GF-D8 (cell line): ENCODE measurements at places on chromosomes 3 and 15.

GRCh38 chr3:37537914-37538691 lies 323.6 kb upstream of the CTDSPL start:
- DNase-seq, result no peak

DNA sequence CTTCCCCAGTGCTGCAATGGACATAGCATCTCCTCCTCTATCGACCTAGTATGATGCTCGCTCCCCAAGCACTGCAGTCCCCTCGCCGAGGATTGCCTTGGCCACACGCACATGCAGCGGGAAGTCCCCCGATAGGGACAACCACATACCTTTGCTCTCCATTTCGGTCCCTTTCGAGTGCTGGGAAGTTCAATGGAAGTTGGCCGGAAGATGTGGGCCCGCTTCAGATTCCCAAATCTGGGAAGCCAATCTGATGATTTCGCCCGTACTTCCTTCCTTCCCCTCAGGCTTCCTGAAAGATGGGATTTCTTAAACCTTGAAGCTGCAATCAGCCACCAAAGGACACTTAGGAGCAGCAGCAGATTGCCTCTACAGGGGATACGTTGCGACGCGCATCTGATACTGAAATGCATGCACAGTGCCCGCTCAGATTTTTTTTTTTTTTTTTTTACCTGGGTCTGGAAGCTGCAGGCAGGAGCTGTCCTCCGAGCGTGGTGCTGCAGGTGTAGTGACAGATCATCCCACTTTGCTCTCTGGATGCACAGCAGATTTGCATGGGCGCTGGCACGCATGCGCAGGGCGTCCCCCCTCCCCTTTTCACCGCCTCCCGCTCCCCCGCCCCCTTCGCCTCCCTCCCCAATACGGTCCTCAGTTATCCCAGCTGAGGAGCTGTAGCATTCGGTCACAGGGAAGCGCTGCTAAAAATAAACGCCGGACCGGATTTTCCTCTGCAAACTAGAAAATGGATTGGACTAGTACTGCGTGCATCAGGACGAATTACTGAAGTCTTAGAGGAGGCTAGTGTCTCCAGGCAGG lies at the start of gene FGF12:
FGF12 (minus strand) TSS at position 510 of the 816 bp plus-strand sequence.
- no peak for DNase-seq

DNA sequence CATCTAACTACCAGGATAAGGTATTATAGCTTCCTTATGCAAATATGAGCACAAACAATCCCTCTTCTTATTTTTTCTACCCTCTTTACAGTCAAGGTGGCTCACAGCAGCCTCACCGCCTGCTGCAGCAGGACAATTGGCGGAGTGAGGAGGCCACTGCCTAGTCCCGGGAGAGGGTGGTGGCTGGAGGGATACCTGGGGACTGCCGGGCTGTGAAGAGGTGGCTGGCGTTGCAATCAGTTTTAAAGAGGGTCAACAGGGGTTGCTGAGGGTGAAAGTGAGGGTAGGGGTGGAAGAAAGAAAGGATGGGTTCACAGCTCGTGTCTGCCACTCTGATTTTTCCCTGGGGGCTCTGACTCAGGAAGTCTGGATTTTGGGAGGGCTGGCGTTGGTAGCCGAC lies 105.1 kb upstream of the SLC6A6 start:
- DNase-seq, result no peak

DNA sequence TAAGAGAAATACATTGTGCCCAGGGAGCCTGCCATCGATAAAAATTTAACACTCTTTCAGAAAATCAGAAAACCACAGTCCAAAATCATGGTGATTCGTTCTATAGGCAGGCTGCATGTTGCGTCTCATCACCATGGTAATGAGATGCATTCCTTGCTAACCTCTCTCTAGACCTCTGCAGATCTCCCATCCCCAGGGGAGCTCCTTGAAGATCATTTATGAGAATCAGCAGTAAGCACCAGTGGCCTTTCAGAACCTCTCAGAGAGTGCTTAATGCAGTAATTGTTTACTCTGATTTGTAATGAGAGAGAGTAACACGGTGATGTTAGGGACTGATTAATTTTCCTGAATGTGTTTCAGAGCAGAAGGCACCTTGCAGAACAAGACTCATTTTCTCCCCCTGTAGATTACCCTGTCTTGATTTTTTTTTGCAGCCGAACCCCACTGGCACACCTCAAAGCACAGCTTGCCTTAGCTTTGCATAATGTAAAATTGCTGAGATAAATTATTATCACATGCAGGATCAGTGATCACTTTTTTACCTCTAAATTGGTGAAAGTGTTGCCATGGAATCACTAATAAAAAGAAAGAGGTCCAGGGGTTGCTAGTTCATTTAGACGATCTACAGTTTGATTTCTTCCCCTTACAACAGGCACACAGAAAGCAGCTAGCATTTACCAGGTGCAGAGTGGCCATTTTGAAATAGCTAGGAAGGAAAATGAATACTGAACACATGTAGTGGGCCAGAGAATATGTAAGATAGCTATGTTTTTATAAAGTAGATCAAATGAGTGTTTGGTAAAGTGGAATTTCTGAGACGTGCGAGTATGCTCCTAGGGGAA lies 98.9 kb upstream of the CHL1 start:
- DNase-seq, result no peak

GRCh38 chr3:186839874-186840641 lies 2.5 kb upstream of the ADIPOQ start:
- DNase-seq, result peak; percentile 83
